ENCODE measurements at places on chromosomes 3 and 15.

- no peak for ATAC-seq
These were observed 72.2 kb upstream of the GUCA1C start for GRCh38 chr3:109025896-109026295.

DNA sequence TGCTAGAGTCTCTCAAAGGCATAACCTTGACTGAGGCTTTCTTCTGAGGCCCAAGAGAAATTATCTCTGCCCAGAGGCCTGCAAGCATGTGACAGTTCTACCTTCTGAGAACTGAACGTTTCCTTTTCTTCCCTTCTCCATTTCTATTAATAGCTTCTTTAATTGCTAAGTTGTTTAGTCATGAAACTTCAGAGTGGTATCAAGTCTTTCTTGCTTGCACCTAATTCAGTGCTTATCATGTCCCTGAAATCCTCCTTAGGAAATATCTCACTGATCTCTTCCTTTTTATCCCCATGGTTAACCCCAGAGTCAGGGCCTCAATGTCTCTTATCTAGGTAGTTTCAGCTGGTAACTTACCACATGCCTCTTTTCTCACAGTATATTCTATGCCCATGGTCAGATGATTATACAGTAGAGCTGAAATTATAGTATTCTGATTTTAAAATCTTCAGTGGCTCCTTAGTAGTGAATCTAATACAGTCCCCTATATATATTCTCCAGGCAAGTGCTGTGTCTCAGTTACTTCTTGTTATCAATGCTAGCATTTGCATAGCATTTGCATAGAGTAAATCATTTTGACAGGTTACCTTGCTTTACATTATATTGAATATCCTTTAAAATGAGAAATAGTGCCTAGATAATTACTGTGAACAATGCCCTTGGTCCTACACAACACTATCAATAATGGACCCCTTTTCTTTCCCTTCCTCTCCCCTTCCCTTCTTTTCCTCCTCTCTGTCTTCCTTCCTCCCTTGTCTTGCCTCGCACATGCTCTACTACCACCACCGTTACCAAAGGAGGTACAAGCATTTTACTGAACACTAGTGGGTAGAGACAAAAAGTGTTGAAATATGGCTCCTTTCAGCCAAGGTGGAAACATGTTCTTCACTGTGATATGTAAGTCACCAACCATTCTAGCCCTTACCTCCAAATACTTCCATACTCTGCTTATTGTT, 33.0 kb downstream of the KBTBD8 start:
- ATAC-seq = no peak

DNA sequence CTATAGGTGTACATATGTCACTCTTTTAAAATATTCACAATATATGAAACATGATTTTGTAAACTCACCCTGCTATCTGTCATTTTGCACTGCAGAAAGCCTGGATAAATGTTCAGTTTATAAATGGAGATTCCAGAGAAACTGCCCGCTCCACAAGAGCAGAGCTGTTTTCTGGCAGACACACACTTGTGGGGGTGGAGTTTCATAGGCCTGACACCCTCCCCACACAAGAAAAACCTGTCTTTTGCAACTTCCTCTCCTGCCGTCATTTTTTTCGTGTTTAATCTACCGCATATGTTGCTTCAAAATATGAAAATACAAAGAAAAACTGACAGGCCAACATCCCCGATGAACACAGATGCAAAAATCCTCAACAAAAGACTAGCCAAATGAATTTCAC, 479.0 kb downstream of the GABRG3 start:
- ATAC-seq = no peak

GRCh38 chr3:14508966-14509795, 31.0 kb downstream of the GRIP2 start:
- ATAC-seq = peak; percentile 86

GRCh38 chr3:193825617-193826016, 232.6 kb downstream of the OPA1 start:
- no peak for ATAC-seq

DNA sequence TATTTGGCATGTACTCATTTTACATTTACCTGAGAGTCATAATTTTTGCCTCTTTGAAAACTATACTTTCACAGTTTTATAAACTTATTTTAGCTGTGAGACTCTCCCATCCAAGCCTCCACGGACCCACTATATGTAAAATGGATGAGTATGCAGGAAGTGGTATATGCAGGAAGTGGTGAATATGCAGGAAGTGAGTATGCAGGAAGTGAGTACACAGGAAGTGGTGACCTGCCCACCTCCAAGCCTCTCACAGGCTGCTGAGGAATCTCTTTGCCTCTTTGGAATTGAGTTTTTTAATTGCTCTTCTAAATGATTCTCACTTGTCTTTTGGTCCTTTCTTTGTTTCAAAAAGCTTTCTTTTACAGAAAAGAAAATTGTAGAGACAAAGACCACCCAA, 85.2 kb downstream of the KBTBD8 start:
- no peak for ATAC-seq

DNA sequence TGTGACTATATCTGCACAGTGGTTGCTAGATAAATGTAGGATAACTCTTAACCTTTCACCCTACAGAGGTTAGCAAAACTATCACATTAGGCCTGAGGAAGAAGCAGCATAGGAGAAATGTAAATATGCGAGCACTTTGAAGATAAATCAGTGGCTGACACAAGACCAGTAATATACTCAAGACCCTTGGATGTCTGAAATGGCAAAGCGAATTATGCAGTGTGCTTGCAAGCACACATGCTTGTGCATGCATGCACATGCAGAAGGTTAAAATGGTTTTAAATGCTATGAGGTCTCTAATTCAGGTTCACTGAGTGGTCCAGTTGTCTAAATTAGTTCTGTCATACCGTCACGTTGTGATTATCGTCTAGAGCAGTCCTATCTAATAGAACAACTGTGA, 13.6 kb upstream of the UTS2B start:
- ATAC-seq = no peak

DNA sequence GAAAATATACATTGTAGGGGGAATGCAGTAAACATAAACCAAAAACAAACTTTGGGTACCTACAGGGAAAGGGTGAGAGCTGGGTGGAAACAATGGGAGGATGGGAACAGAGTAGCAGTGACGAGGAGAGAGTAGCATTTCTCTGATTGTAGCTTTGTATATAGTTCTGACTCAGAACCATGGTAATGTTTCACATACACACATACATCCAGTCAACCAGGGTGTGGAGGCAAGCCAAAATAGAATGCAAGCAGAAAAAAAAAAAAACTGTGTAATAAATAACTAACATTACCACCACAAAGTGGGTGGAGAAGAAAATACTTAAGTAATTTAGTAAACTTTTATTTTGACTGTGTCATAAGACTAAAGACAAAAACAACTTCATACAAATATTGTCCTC, 27.2 kb downstream of the BCL2A1 start:
- no peak for ATAC-seq

GRCh38 chr15:39944726-39945125, 10.8 kb downstream of the EIF2AK4 start:
- peak; percentile 49 for ATAC-seq

GRCh38 chr3:73010158-73010557, 13.5 kb downstream of the PPP4R2 start:
- ATAC-seq = no peak

- peak; percentile 46 for ATAC-seq
These were observed 167.1 kb upstream of the WNT5A start for GRCh38 chr3:55654123-55654760.

DNA sequence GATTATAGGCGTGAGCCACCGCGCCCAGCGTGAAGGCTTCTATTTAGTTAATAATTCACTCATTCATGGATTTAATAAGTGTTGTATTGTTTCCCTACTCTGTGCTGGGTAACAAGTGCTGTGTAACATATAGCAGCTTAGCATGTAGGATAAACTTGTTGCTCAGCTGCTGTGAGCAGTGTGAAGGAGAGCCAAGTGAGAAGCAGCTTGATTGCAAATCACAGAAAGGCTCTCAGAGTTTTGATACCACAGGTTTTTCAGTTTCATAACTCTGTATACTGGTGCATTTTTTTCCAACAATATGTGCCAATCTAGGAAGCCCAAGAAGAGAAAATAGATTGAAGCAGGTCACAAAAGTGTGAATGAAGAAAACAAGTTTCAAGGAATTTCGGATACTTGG, 48.4 kb downstream of the AGTR1 start:
- no peak for ATAC-seq

GRCh38 chr3:45613791-45614190, 19.2 kb downstream of the LIMD1 start:
- no peak for ATAC-seq

DNA sequence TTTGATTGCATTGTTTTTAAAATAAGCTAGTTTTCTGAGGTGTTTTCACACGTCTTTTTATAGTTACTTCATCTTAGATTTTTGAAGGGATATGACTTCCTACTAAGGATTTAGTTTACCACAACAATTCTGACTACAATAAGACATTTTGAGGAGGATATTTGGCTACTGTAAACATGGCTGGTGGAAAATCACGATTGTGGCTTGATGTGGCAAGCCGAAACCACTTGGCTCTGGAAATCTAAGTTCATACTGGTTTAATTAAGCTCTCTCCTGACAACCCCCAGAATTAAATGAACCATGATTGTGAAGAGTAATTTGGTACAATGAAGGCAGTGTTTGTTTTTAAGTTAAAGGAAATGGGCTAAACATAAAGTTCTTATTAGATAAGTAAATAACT, 30.8 kb downstream of the ST3GAL6 start:
- no peak for ATAC-seq

DNA sequence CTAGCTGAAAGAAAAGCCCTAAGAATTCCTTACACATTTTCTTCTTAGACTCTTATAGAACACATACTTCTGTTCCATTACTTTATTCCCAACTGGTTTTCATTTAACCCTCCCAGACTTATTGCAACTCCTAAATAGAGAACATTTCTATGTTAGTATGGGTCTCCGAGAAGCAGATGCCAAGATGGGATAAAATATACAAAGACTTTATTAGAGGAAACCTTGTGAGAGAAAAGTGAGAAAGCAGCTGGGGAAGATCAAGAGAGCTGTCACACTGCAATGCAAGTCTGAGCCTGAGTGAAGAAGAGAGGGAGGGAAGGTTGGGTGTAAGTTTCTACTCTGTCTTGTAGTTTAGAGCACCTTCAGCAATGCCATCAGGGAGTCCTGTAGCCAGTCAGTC, 979.3 kb downstream of the IGSF11 start:
- ATAC-seq = no peak

DNA sequence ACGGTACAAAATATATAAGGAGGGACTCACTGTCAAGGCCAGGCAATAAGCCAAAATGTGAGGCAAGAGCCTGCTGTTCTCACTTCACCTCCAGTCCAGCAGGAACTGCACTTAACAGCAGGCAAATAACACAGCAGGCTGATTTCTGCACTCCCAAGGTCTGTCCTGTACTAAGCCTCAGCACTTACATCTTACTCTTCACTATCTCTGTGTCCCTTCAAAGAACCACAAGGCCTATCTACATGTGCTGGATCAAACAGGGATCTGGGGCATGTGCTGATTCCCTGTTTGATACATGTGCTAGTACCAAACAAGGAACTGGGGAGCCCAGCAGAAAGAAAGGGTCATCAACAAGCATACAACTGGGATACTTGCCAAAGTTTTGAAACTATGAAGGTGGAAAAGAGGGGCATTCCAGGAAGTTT, 22.2 kb downstream of the UACA start:
- peak; percentile 82 for ATAC-seq

GRCh38 chr3:190032923-190033322, 87.8 kb downstream of the P3H2 start:
- ATAC-seq = no peak

DNA sequence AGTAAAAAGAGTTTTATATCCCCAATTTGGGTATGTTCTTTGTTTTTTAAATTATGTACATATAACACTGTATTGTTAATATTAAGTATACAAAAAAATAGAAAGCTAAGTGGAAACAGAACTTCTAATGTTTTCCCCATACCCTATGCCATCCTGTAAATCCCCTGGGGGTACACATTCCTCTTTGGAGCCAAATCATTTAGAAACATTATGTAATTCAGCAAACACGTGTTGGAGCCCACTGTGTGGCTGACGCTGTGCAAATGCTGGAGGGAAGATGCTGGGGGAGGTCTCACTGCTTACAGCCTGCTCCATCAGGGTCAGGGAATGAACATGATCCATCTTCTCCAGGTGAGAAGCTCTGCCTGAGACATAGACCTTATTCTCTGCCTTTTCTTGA, 52.8 kb downstream of the CRTC3 start:
- ATAC-seq = no peak

DNA sequence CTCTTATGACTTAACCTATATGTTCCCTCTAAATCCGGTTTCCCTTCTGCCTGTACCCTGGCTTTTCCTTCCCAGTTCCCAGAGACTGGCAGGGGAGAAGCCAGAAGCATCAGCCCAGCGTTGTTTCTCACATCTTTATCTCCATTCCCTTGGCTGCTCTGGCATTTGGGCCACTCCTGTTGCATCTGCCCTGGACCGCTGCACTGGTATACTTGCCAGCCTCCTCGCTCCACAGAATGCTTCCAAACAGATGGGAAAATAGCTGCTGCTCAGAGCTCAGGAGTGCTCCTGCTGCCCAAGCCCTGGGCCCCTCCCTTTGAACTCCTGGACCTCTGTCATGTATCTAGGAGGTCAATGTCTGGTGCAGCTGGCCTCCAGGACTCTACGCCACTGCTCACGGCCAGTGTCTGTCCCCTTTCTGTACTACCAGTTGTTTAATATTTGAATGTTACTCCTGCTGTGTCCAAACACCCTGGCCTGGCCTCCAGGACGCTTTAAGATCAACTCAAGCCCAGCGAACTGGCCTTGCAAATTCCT, 6.8 kb downstream of the SPINT1 start:
- no peak for ATAC-seq

GRCh38 chr3:139675327-139675726, 2.4 kb downstream of the NMNAT3 start:
- no peak for ATAC-seq

DNA sequence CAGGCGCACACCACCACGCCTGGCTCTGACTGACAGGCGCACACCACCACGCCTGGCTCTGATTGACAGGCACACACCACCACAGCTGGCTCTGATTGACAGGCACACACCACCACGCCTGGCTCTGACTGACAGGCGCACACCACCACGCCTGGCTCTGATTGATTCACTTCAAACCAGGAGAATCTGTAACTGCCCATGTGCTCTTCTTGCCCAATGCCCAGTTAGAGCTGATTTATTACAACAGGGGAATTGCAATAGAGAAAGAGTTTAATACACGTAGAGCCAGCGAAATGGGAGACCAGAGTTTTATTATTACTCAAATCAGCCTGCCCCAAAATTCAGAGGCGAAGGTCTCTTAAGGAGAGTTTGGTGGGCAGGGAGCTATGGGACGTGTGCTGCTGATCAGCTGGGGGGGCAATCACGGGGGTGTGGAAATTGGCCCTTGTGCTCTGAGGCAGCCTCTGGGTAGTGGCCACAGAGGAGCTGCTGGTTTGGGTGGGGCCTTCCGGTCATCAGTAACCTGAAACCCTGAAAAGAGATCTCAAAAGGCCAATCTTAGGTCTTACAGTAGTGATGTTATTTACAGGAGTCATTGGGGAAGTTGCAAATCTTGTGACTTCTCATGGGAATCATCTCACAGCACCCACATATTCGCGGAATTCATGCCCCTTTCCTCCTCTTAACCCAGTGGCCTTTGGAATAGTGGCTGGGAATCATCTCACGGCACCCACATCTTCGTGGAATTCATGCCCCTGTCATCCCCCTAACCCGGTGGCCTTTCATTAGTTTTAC, 63.8 kb upstream of the TFRC start:
- no peak for ATAC-seq

GRCh38 chr3:138902171-138902570, 44.8 kb downstream of the FOXL2 start:
- ATAC-seq = no peak

All from SK-N-SH treated with all-trans-retinoic acid at 6 μM for 48 hours (cell line).